ENCODE measurements at places on chromosomes 3 and 15.

- DNase-seq, result no peak
Observed at GRCh38 chr3:151210676-151211381, 7.8 kb upstream of the GPR171 start.

GRCh38 chr3:179175358-179175757 is 27.2 kb downstream of the PIK3CA start:
- no peak for DNase-seq

GRCh38 chr15:71529361-71529760 is 281.0 kb upstream of the NR2E3 start:
- DNase-seq, result no peak

GRCh38 chr15:89371228-89372044 is 36.8 kb upstream of the POLG start:
- DNase-seq, result no peak

GRCh38 chr3:126907557-126907956 is 75.4 kb upstream of the PLXNA1 start:
- no peak for DNase-seq

GRCh38 chr3:52891615-52892081 is 5.7 kb downstream of the STIMATE start:
- DNase-seq, result no peak

- DNase-seq, result no peak
Observed at GRCh38 chr3:65706776-65707568, 331.7 kb downstream of the MAGI1 start.

GRCh38 chr3:13064159-13064868 is 8.9 kb downstream of the IQSEC1 start:
- no peak for DNase-seq

DNA sequence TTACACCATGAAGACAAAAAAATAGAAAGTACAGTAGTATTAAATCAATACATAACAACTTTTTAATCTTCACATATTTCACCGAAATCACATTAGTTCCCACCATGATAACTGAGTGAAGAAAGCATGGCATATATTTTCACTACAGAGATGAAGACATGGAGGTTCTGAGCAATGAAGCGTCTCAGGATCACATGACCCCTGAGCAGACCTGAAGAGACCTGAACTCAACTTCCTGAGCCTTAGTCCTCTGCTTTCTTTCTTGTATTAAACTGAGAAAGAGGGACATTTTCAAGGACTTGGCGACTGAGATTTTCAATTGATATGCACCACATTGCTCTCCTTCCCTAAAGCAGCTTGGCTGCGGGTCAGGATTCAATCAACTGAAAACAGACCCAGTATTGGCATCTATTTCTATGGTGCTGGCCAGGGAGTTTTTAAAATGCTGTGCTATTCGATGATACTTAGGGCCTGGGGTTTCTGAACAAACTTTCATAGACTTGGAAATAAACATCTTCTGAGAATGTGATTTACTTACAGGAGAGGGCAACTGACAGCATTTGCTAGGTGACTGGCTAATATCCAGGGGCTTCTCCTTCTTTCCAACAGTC is 165.1 kb downstream of the LSAMP start:
- no peak for DNase-seq

DNA sequence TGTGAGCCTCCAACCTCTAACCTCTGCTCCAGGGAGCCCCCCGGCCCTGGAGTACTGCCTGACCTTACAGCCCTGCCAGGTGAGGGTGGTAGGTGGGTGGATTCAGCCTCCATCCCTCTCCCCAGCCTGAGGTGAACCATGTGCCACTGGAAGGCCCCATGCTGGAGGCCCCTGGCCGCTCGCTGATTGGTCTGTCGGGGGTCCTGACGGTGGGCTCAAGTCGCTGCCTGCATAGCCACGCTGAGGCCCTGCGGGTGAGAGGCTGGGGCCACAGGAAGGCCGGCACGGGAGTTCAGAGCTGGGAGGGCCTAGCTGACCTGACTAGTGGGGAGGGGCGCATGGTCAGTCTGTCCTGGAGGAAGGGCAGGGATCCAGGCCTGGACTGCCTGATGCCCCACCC is 19.1 kb downstream of the NT5DC2 start:
- no peak for DNase-seq

DNA sequence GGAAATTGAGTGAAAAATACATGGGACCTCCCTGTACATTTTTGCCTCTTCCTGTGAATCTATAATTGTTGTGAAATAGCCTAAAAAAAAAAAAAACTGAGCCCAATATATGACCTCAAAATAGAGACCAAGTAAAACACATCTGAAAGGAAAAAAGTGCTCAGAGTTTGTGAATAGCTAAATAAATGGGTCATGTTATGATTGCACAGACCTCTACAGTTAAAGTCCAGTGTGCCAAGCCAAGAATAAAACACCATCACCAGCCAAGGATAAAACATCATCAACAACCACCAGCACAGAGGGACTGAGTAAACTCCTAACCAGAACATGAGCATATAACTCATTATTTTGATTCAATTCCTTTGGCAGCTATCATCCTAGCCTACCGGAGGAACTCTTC is 115.6 kb upstream of the AGTR1 start:
- DNase-seq, result no peak

DNA sequence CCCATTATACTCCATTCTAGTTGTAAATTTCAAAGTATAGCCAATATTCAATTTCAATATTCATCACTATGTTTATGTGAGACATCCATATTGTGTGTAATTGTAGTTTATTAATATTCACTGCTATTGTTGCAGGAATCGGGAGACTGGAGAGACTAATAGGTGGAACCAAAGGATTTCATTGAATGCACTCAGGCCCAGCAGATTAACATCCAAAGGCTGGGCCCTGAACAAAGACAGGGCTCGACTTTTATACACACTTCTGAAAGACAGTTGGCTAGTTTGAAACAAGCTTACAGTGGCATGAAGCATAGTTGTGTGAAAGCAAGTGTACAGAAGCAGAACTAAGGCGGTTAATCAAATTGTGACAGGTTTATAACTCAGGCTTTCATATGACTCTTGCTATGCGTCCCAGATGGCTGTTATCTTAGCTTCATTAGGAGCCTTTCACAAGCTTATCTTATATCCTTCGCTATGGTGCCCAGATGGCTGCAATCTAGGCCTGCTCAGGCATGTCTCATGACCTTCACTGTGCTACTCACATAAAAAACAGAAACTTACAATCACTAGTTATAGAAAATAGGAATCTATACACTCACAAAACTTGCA is 1038.8 kb upstream of the EPHA6 start:
- DNase-seq, result no peak

All from stimulated activated CD8-positive, alpha-beta memory T cell treated with anti-CD3 and anti-CD28 coated beads, Interleukin-15, amount 100 ng/mL, for 24 hours (primary cell).